Umbilical cord (tissue), 2 donors: ENCODE measurements at places on chromosomes 2 and 18.

DNA sequence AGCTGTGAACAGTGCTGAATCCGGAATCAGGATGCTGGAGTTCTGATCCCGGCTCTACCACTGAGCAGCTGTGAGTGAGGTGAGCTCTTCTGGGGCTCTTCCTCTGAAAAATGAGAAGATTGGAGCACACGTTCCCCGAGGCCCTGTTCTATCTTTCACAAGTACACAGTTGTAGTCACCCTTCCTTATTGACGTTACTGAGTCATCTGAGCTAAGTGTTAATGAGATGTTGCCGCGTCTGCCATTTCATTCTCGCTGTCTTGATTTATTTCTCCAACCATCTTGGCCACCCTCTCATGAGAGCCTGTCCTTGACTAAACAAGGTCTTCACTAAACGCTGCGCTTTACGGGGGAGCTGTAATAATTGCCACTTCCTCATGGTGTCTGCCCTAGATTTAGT, 31.9 kb upstream of the EFR3B start:
- DNase-seq, result no peak

GRCh38 chr2:191488135-191488534, 189.8 kb upstream of the NABP1 start:
- no peak for DNase-seq

GRCh38 chr2:231957913-231958763, 3.4 kb upstream of the DIS3L2 start:
- no peak for DNase-seq

DNA sequence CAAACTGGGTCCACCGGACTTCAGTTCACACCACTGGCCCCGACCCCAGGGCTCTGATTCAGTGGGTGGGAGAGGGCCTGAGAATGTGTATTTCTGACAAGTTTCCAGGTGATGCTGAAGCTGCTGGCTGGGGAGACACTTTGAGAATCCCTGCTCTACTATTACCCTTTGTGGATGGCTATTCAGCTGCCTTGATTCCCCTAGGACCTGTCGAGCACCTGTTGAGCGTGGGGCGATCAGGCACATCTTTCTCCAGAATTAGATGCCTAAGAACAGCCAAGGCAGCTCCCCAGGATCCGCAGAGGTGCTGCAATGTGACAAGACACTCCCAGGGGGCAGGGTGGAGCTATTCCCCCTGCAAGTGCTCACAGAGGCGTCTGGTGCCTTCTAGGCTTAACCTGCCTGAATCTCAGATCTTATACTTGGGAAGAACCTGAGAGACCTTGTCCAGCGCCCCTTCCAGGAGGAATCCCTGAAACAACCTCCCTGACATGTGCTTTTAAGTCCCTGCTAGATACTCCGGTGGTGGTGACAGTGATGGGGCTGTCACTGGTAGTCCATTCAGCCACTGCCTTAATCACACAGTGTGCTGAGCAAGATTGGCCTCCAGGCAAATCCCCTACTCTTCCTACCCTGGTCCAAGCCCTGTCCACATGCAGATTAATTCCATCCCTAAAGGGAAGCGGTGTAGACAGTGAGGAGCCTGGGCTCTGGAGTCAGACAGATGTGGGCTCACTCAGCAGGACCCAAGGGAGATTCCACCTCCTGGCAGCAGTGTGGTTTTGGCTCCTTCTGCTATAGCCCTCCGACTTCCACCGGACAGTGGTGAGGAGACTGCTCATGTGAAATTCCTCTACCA, 43.4 kb upstream of the OTOF start:
- DNase-seq, result no peak
